ENCODE measurements at places on chromosomes 11 and 22. TPM values are rescaled to one million over a fixed set of nuclear protein-coding genes. Genes with fewer than 3 reads are reported as not detected.

DNA sequence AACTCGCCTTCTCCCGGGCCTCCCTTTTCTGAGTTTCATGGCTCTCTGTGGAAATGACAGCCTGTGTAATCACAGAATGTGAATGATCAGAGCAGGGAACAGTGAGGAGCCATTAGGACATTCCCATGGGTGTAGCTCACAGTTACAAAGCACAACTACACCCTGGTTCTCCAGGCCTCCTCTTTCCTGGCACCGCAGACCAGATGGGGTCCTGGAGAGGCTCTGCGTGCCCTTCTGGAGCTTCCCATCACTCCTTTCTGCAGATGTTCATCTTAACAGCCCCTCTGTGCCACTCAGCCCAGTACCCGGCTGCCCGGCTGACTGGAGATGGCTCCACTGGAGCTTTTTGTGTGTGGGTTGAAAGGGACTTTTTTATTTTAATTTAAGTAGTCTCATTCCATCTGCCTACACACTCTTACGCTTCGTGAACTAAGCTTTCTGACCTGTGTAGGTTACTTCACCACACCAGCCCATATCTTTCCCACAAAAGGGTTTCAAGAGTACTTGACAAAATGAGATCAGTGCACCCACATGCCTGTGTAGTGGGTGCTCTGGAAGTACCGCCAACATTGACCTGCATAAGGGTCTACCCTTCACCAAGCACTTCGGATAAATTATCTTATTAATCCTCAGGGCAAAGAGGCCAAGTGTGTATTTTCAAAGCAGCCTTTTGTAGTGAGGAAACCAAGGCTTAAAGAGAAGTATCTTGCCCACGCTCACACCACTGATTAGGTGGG, 29.8 kb downstream of the SREBF2 start:
- DNase-seq = no peak

DNA sequence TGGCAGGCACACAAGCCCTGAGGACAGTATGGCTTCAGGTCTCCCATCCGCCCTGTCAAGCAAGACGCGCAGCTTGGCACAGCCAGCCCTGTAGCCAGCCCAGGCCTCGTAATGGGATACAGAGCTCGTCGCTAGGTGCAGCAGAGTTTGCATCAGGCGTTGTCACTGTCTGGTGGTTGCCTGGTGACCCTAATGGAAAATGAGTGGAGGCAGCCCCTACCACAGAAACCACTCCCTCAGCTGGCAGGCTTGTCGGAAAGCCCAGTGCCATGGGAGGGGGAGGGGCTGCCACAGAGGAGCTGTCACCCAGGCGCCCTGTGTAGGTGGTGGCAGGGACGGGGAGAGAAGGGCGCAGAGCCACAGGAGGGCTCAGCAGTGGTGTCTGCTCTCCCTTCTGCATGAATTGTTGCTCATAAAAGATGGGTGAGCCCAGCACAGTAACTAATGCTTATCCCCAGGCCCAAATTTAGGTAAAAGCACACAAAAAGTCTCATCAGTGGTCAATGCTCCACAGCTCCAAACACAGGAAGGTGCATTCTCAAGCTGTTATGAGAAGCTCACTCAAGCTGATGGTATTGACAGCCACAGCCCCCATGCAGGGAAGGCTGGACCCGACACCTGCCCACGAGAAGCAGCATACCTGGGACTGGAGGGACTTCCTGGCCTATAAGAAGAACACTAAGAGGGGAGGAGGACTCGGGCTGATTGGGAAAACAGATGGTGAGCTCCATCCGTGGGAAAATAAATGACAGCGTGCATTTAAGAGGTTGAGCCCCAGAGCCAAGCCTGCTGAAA, 164.6 kb downstream of the ETS1 start:
- DNase-seq = no peak

GRCh38 chr11:36803084-36803483, 205.0 kb upstream of the RAG2 start:
- DNase-seq = no peak

The OPCML gene
- 2.6 TPM for total RNA-seq

Data from mesothelial cell of epicardium (in vitro differentiated cells).